NCI-H1417 (cell line): ENCODE measurements at places on chromosomes 2 and 18.

DNA sequence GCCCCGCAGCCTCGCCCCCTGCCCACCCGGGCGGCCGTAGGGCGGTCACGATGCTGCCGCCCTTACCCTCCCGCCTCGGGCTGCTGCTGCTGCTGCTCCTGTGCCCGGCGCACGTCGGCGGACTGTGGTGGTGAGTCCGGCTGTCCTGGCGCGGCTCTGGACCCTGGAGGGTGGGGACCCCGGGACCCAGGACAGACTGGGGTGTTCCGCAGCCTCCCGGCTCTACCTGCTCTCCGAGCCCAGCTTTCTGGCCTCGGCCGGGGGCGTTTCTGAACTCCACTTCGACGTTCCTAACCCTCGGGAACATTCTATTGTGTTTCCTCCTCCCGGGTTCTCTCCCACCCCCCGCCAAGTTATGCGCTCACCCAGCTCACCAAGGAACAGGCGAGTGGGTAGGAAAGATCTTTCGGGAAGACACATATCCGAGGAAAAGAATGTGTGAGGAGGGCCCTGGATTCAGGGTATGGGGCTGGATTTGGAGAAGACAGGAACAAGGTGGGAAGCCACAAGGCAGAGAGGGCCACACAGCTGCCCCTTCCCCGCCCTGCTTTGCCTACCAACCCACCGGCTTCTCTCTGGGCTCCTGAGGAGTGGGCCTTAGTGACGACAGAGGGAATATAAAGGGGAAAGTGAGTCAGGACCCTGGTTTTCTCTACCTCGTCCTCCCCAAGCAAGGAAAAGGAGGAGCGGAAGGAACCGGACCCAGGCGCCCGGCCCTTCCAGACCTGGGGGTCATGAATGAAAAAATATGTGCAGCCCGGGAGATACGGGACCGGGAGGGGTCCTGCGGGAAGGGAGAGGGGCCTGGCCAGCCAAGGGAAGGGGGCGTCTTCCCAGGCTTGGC, 605 bp downstream of the WNT6 start:
- no peak for DNase-seq

DNA sequence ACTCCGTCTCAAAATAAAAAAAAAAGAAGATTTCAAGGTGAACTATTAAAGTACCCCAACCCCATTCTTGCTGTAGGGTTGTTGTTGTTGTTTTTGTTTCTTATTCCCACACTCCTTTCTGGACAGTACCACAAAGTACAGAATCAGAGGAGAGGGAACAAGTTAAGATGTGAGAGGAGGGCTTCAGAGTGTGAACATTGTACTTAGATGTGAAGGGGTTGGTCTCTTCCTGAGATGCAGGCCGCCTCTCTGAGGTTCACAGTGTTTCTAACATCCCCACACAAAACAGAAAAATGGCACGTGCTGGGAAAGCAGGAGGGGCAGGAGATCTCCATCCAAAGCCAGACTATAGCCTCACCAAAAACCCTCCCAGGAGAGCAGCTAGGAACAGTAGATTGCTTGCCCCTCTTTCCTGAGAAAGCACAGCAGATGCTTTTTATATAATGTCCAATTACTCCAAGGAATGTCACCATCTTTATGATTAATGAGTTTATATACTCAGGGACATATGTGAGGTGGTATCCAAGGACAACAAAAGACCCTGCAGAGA, 22.6 kb downstream of the ADD2 start:
- no peak for DNase-seq

- DNase-seq, result no peak
These were observed 325.8 kb upstream of the POU3F3 start for GRCh38 chr2:104528101-104528500.

GRCh38 chr18:75280427-75281280, 70.1 kb downstream of the TSHZ1 start:
- DNase-seq, result no peak

- no peak for DNase-seq
These were observed 41.5 kb downstream of the SUCLG1 start for GRCh38 chr2:84417453-84418145.

DNA sequence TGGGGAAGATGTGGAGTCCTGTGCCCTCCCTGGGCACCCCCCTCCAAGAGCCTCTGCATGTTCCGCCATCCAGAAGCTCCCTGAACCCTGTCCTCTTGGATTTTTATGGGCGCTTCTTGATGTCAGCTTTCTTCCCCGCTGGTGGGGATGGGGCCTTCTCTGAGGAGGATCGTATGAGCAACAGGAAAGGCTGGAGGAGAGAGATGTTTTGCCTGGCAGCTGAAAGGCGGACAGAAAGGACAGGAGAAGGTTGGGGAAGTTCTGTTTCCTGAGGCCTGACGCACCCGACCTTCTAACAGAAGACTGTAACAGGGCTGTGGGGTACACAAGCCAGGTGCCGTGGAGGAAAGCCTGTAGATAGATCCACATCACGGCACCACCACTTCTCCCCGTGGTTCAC, 238.8 kb downstream of the LDLRAD4 start:
- DNase-seq, result no peak

- DNase-seq, result no peak
These were observed 459.4 kb downstream of the EPHA4 start for GRCh38 chr2:221112744-221113143.

DNA sequence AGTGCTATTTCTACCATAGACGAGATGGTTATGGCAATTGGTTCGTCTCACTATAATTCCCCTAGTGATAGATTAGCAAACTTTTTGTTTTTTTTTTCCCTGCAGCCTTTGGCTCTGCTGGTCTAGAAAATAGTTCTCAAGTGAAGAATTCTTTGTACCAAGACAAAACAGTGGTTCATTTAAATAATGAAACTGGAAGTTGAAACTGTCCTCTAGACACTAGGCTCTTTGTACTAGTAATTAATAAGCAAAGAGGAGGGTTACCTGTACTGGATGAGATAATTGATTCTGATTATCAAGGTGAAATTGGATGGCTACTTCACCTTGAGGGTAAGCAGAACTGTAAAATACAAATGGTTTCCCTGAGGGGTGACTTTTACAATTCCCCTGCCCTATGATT, 156.9 kb upstream of the DCC start:
- no peak for DNase-seq

DNA sequence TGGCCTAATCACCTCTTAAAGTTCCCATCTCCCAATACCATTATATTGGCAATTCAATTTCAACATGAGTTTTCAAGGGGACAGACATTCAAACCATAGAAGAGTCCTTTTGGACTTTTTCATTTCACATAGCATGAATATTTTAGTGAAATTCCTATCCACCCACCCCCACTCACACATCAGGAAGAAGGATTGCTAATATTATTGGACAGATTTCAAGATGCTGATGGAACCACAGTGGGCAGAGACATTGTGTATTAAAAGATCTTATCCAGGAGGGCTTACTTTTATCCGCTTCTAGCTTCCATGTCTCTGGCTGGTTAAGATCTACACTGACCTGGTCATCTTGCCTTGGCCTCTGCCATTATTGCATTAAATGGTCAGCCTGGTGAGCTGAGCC, 297.4 kb upstream of the ACVR2A start:
- DNase-seq, result no peak

GRCh38 chr2:122734766-122735424, 979.4 kb downstream of the TSN start:
- no peak for DNase-seq

- DNase-seq, result no peak
These were observed 663 bp downstream of the TRIM54 start for GRCh38 chr2:27282892-27283291.

GRCh38 chr2:190382851-190383250, 25.3 kb upstream of the MFSD6 start:
- peak; percentile 55 for DNase-seq

GRCh38 chr2:1990151-1990589, 245.9 kb upstream of the PXDN start:
- no peak for DNase-seq

- DNase-seq, result no peak
These were observed 1337.2 kb upstream of the CELF4 start for GRCh38 chr18:38902796-38903195.
